Activated CD4-positive, alpha-beta T cell treated with anti-CD3 and anti-CD28 coated beads, Interleukin-2, amount 50 U/mL, for 1 hour (primary cell): ENCODE measurements at places on chromosomes 2 and 18.

GRCh38 chr2:36163520-36164254 lies 191.9 kb upstream of the CRIM1 start:
- DNase-seq = no peak

DNA sequence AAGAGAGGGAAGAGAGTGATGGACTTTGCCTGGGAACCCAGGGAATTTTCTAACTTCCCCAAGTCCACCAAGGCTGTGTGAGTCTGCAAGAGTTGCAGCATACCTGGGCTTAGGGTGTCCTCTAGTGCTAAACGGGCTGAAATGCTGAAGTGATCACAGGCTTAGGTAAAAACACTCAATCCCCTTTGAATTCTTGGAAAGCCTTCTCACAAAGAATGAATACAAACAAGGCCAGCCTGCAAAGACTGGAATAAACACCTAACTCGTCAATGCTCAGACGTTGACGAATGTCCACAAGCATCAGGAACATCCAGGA lies 30.0 kb upstream of the BMP10 start:
- DNase-seq = no peak

DNA sequence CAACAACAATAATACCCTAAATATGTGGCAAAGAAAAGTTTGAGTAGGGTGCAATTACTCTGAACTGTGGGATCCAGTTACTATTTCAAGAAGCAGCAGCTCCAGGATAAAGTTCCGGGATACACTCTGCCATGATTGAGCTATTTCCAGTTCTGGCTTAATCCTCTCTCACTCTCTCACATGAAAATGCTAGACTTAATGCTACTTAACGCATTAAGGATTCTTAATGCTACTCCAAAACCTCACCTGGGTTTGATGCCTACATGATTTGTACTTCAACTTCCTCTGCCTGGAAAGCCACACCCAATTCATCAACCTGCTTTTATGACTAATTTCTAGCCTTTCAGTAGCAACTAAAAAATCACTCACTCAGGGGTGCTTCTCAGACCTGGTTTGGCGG lies 151.1 kb upstream of the HNMT start:
- DNase-seq = no peak

DNA sequence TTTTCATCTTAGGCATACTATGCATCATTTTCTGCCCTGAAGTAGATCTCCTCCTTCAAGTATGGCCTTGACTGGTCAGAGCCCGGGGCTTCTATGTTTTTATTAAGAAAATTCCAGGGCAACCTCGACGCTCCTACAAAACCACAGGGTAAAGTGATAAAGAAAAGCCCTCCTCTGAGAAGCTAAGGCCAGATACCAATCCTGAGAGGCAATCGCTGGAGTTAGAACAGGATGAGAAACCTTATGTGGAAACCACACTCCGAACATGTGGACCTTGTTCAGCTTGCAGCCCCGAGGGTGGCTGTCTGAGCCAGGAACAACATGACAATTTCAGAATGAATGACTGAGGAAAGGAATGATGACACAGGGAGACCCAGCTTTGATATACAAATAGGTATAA lies 35.6 kb downstream of the RMC1 start:
- no peak for DNase-seq

- no peak for DNase-seq
These were observed 211.5 kb downstream of the GALR1 start for GRCh38 chr18:77461062-77461688.

DNA sequence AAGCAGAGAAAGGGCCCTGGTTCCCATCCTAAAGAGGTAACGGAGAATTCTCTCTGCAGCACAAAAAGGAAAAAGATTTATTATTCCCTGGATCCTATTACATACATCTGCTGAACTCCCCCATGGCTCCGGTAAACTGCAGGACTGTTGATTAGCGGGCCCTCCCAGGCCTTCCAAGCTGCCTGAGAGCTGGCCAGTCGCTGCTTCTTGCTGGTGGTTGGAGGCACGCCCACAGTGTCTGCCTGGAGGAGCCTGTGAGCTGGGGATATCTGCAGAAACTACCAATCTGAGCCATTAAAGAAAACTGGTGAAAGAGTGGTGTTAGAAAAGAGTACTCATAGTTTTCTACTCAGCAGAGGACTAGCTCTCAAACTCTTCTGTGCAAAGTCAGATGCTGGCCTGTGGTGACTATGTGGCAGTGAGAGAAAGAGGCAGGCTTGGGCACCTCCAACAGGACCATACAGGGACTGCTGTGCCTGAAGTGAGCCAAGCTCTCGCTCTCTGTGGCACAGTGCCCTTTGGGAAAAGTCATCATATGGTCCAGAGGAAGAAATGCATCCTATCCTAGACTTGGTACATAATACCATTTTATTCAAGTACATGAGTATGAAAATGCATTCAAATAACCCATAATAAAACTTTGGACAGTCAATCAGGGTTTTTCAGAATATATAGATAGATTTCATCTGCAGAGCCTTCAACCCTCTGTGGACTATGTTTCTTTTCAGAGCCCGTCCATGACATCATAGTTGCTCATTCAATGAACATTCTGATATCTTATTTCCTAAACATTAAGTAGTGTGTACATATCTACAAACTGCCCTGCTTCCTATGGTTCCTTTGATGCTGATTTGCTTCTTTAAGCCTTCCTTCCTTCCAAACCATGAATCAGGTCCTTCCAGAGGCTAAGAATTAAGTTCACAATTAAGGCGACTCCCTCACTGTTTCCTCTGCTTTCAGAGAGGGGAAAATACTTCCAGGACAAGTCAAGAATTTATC lies 242.0 kb upstream of the LYPD1 start:
- no peak for DNase-seq
